Subcutaneous adipose tissue (tissue), 4 donors: ENCODE measurements at places on chromosomes 2 and 18. TPM values are rescaled to one million over a fixed set of nuclear protein-coding genes. Genes with fewer than 3 reads are reported as not detected.

CD8B2 gene
- not detected for total RNA-seq

LDLRAD4 gene
- total RNA-seq: 22.0 TPM

SH2D6 gene
- total RNA-seq: 2.8 TPM

SCG2 gene
- total RNA-seq: 0.17 TPM

AMER3 gene
- total RNA-seq: not detected

GCKR gene
- total RNA-seq: not detected

ZEB2 gene
- 220 TPM for total RNA-seq

STK11IP gene
- 5.4 TPM for total RNA-seq

MOGAT1 gene
- total RNA-seq: not detected

KIF5C gene
- total RNA-seq: 4.6 TPM

MAP2 gene
- total RNA-seq: 8.8 TPM

COBLL1 gene
- 108 TPM for total RNA-seq

TUBA3D gene
- total RNA-seq: not detected

TMEM247 gene
- total RNA-seq: not detected

ABCB11 gene
- total RNA-seq: 12.1 TPM

HS6ST1 gene
- 12.4 TPM for total RNA-seq

TMEM214 gene
- 95.4 TPM for total RNA-seq

LYPD6B gene
- total RNA-seq: not detected
